Activated CD4-positive, alpha-beta memory T cell treated with anti-CD3 and anti-CD28 coated beads for 36 hours (primary cell): ENCODE measurements at places on chromosomes 1 and 21. TPM values are rescaled to one million over a fixed set of nuclear protein-coding genes. Genes with fewer than 3 reads are reported as not detected.

GRCh38 chr1:231139125-231139649 lies 22.7 kb upstream of the TRIM67 start:
- no peaks in the 10 kb centered on the region for H3K4me1 ChIP-seq
- peaks cover 21% of the 10 kb centered on the region for H3K27me3 ChIP-seq
- DNase-seq, result no peak
- H3K36me3 ChIP-seq, result no peaks in the 10 kb centered on the region
- no peak overlapping the region for H3K4me3 ChIP-seq

- no peaks in the 10 kb centered on the region for H3K27me3 ChIP-seq
- H3K4me1 ChIP-seq, result peaks cover 35% of the 10 kb centered on the region
- H3K4me3 ChIP-seq, result no peak overlapping the region
- peak overlapping the region; percentile 73 for H3K27ac ChIP-seq
- peaks cover 1% of the 10 kb centered on the region for H3K36me3 ChIP-seq
- peak; percentile 78 for DNase-seq
These were observed 46.9 kb downstream of the PTP4A2 start for GRCh38 chr1:31891280-31891679.

- H3K4me3 ChIP-seq, result no peak within 1 kb of the TSS
- H3K36me3 ChIP-seq, result peaks cover 16% of the 10 kb centered on the region
- peaks cover 33% of the 10 kb centered on the region for H3K4me1 ChIP-seq
- H3K27me3 ChIP-seq, result no peaks in the 10 kb centered on the region
- no peak within 1 kb of the TSS for H3K27ac ChIP-seq
- DNase-seq, result peak; percentile 67
These were observed at the start of gene OLFML3 for GRCh38 chr1:113978863-113979702. TSS of gene OLFML3 (plus strand) at chr1:113979474. CDS start at chr1:113979517, 43 bp downstream.

DNA sequence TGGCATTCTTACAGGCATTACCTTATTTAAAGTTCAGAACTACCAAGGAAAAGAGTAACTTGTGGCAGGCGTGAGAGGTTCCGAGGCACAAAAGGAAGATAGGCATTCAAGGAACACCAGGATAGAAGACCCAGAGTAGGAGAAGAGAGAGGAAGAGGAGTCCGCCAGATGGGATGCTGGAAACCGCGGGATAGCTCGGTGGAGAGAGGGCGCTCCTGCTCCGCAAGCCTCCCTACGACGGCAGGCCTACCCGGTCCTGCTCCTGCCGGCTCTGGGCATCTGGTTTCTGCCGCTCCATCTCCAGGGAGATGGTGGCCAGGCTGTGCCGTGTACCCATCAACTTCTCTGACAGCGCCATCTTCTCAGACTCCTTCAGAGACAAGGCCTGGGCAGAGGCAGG lies 5.4 kb upstream of the NBPF1 start:
- H3K27me3 ChIP-seq, result no peaks in the 10 kb centered on the region
- no peak for DNase-seq
- H3K27ac ChIP-seq, result no peak overlapping the region

The PTPN7 gene
- total RNA-seq, result 199 TPM

The S100B gene
- not detected for total RNA-seq

The WLS gene
- not detected for total RNA-seq

DNA sequence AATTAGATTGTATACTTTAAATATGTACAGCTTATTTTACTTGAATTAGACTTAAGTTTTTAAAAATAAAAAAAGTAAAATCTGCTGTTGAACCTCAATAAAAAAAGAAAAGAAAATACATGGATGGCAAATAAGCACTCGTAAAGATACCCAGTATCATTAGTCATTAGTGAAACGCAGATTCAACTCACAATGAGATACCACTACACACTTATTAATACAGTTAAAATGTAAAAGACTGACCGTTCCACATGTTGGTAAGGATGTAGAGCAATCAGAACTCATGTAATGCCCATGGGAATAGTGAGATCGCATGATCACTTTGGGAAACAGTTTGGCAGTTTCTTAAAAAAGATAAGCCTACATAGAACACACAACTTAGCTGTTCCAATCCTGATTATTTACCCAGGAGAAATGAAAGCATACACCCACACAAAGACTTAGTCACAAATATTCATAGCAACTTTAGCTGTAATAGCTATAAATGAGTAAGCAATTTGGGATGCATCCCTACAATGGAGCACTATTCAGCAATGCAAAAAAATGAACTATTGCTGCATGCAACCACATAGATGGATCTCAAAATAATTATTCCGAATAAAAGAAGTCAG lies 7.3 kb downstream of the SH2D1B start:
- no peak overlapping the region for H3K27ac ChIP-seq
- no peak overlapping the region for H3K4me3 ChIP-seq
- H3K4me1 ChIP-seq, result no peaks in the 10 kb centered on the region
- peaks cover 13% of the 10 kb centered on the region for H3K27me3 ChIP-seq
- no peak for DNase-seq

DNA sequence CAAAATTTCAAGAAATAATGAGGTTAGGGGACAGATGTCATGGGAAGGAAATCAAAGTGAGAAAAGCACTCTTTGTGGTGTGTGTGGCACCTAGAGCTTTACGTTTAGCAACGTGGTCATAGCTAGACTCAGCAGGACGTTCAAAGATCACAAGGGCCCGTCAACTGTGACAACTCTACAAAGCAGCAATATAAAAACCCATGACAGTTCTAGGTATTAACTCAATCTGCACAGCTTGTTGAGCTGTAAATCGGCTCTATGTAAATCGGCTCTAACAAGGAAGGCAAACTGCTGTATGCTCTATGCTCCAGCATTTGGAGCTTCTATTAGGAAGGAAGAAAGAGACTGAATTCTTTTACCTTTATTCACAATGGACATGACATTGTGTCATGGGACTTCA lies 64.8 kb downstream of the TP53BP2 start:
- H3K4me3 ChIP-seq, result no peak overlapping the region
- peaks cover 15% of the 10 kb centered on the region for H3K4me1 ChIP-seq
- no peak for DNase-seq
- no peaks in the 10 kb centered on the region for H3K27me3 ChIP-seq
- peaks cover 39% of the 10 kb centered on the region for H3K36me3 ChIP-seq

GRCh38 chr1:27489501-27489972 lies 430 bp downstream of the WASF2 start:
- peaks cover 4% of the 10 kb centered on the region for H3K36me3 ChIP-seq
- peaks cover 30% of the 10 kb centered on the region for H3K4me1 ChIP-seq
- peak overlapping the region; percentile 96 for H3K4me3 ChIP-seq
- H3K27ac ChIP-seq, result peak overlapping the region; percentile 91

GRCh38 chr1:171948511-171948910 lies 107.2 kb downstream of the DNM3 start:
- no peak for DNase-seq
- no peaks in the 10 kb centered on the region for H3K4me1 ChIP-seq
- H3K27ac ChIP-seq, result no peak overlapping the region
- H3K4me3 ChIP-seq, result no peak overlapping the region

DNA sequence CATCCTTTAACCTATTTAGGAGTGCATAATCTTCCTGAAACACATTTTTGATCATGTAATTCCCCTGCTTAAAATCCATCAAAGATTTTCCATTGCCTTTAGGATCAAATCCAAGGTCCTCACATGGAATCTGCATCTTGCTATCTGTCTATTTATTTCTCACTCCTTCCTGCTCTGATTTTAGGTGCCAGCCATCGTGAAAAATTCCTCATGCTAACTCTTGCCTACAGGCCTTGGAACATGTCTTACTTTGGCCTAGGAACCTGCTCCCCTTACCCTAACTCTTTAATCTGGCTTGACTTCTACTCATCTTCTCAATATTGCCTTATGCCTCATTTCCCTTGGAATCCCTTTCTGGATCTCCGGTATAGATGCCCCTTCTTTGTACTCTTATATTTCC lies 1074.3 kb downstream of the TTLL7 start:
- H3K36me3 ChIP-seq, result no peaks in the 10 kb centered on the region
- no peak for DNase-seq
- no peaks in the 10 kb centered on the region for H3K27me3 ChIP-seq
- no peak overlapping the region for H3K4me3 ChIP-seq
- no peak overlapping the region for H3K27ac ChIP-seq

- peaks cover 20% of the 10 kb centered on the region for H3K36me3 ChIP-seq
- peak overlapping the region; percentile 93 for H3K4me3 ChIP-seq
- H3K27me3 ChIP-seq, result no peaks in the 10 kb centered on the region
These were observed 1.8 kb downstream of the TRIM46 start for GRCh38 chr1:155175281-155175926.

The IL12RB2 gene
- total RNA-seq, result 86.9 TPM

DNA sequence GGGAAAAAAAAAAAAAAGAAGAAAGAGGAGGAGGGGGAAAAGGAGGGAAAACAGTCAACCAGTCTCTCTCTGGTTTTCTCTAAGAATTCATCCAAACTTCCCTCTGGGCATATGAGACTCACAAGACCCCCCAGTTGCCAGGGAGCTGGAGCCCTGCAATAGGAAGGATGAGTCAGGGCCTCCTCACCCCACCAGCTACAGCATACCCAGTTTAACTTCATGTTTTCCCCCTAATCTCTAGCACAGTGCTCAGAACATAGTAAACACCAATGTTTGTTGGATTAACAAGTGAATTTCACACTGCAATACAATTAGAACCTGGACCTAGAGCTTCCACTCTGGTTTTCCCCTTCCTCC lies 7.8 kb downstream of the F11R start:
- peaks cover 46% of the 10 kb centered on the region for H3K4me1 ChIP-seq
- H3K27ac ChIP-seq, result peak overlapping the region; percentile 95
- no peak for DNase-seq
- no peaks in the 10 kb centered on the region for H3K27me3 ChIP-seq

The PACC1 gene
- total RNA-seq, result 10.0 TPM

DNA sequence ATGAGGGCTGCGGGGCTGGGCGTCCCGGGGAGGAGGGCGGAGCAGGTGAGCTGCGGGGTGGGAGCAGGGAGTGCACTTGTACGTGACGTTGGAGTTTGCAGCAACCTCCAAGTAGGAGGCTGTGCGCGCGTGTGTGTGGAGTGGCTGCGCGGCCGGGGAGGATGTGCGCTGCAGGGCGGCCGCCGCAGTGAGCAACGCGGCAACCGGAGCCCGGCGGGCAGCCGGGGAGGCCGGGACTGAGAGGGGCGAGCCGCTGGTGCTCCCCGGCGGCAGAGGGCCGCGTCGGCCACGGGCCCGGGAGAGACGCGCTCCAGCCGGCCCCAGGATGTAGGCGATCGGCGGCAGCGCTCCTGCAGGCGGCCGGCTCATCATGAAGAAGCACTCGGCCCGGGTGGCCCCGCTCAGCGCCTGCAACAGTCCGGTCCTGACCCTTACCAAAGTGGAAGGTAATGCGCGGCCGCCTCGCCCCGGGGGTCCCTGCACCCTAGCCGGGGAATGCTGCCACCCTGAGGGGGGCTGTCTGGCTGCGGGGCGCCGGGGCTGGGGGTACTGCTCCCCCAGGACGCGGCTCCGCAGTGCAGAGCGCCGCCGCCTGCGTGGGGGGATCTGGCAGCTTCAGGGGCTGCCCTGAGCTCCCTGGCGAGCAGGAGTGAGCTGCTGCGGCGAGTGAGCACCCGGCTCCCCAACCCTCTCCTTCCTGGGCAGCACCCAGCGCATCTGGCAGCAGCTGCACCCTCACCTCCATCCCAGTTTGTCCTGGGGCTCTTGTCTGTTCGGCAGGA lies 158.9 kb upstream of the COA6 start:
- peak overlapping the region; percentile 59 for H3K4me3 ChIP-seq
- peak; percentile 37 for DNase-seq
- peaks cover 17% of the 10 kb centered on the region for H3K4me1 ChIP-seq

The SPRR2D gene
- total RNA-seq, result not detected
